ENCODE measurements at places on chromosomes 16 and 17.

GRCh38 chr17:74770498-74771318 lies 5.4 kb downstream of the NAT9 start:
- DNase-seq: no peak

DNA sequence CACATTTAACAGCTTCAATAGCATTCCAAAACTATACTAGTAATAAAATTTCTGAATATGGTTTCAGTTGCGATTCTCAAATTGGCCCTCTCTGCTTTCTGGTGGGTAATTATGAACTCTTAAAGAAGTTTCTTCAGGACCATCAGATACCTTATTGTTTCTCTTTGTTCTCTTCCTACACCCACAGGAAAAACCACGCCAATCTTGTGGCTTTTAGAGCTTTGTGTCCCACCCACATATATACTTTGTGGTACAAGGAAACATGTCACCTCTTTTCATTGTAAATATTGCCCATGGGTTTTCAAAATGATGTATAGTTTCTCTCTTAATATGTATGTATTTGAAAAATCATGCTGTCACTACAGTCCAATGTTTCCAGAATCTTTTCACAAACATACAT lies 12.1 kb downstream of the ABCA9 start:
- no peak for DNase-seq

DNA sequence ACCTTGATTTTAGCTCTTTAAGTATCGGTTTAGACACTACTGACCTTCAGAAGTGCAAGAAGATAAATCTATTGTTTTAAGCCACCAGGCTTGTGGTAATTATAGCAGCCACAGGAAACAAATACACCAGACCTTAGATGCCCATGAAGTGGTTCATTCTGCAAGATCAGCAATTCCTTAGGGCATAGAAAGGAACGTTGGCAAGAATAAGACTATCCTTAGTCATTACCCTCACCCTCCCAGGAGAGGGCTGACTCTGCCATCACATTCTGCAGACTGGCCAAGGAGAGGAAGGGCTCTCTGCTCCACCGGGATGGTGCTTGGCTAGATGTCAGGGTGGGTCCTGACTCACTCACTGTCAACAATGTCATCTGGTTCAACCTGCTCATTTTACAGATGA lies 14.1 kb upstream of the NDEL1 start:
- no peak for DNase-seq

DNA sequence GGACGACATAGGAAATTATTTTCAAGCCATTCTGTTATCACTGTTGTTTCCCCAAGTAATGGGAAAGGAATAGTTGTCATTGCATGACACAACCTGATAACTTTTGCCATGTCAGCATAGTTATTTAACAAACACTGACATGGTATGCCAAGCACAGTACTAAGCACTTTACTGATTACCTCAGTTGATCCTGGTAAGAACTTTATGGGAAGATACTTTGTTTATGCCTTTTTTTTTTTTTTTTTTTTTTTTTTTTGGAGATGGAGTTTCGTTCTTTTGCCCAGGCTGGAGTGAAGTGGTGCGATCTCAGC lies 15.7 kb upstream of the PNPO start:
- DNase-seq: no peak

GRCh38 chr16:85006639-85007038 lies 4.7 kb downstream of the ZDHHC7 start:
- no peak for DNase-seq

DNA sequence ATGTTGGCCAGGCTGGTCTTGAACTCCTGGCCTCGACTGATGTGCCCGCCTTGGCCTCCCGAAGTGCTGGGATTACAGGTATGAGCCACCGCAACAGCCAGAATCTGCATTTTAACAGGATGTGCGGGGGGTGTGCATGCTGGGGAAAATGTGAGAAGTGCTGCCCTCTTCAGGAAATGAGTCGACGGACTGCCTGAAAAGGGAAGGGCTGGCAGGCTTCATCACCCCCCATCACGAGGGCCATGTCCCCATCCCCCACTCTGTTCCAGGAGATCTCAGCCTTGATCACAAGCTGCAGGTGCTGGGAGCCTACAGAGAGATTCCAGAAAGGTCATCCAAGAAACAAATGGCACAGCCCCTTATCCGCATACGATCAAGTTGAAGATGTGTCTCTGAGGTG lies 195.3 kb upstream of the RPL38 start:
- peak; percentile 40 for DNase-seq

GRCh38 chr17:45334231-45334630 lies 17.4 kb upstream of the MAP3K14 start:
- no peak for DNase-seq

DNA sequence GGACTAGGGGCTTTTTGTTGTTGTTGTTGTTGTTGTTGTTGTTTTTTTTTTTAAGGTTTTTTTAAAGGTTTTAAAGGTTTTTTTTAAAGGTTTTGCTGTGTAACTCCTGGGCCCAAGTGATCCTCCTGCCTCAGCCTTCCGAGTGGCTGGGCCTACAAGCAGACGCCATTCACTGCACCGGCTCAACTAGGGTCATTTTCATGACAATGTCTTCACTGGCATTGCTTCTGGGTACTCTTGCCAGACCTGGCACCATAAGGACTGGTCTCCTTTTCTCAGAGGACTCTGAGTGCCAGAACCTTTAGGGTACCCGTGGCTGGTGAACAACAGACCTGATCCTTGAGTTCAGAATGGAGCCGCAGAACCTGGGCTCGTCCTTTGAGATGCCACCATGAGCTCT lies 20.4 kb downstream of the POLR3E start:
- DNase-seq: no peak

DNA sequence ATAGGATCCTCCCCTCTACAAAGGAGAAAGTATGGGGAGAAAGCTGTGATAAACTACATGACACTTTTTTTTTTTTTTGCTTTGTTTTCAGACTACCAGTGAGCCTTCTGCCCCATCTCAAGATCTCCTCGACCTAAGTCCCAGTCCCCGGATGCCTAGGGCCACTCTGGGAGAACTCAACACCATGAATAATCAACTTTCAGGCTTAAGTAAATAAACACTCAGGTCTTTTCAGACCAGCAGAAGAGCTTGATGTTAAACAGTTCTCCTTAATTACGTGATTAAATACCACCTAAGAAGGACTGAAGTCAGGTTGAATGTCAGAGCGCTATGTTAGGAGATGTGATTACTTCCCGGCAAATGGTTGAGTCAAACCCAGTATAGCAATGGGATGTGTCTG lies 31.4 kb downstream of the COX11 start:
- no peak for DNase-seq

DNA sequence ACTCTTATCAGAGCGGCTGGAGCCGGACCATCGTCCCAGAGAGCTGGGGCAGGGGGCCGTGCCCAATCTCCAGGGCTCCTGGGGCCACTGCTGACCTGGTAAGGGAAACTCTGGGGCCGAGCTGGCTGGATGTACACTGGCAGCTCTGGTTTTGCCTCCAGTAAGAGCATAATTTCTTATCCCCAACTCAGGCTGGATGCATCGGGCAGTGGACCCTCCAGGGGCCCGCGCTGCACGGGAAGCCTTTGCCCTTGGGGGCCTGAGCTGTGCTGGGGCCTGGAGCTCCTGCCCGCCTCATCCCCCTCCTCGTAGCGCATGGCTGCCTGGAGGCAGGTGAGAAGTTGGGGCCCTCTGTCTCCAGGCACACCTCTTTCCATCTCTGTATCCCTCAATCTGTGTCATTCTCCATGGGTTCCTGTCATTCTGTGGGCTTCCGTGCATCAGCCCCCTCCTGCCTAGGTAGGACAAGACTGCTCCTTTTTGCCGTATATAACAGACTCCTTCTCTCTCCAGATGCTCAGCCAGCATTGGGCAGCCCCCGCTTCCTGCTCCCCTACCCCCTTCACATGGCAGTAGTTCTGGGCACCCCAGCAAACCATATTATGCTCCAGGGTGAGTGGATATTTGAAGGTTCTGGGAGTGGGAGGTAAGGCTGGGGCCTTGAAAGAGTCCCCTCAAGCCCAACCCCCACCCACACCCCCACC lies 9.4 kb upstream of the TMEM88 start:
- DNase-seq: no peak

- peak; percentile 84 for DNase-seq
Observed at GRCh38 chr16:54286366-54287130, at the start of gene IRX3. Gene IRX3, minus strand, starts transcription at chr16:54286787. Its CDS starts 737 bp downstream, at chr16:54286050.

DNA sequence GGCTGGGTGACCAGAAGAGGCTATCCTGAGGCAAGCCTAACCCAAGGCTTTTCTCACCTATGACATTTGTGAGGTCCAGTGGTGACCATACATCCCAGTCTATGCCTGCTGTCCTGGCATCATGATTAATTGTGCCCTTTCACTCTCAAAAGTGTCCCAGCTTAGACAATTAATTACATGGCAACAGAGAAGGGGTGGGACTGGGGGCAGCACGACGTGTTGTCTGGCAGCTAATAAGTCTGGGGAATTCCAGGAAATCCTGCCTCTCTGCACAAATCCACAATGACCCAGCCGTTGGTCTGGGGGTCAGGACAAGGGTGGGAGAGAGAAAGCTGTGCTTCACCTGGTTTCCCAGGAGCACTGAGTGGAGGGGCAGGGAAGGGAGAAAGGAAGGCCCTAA lies 14.0 kb upstream of the MTMR4 start:
- no peak for DNase-seq

DNA sequence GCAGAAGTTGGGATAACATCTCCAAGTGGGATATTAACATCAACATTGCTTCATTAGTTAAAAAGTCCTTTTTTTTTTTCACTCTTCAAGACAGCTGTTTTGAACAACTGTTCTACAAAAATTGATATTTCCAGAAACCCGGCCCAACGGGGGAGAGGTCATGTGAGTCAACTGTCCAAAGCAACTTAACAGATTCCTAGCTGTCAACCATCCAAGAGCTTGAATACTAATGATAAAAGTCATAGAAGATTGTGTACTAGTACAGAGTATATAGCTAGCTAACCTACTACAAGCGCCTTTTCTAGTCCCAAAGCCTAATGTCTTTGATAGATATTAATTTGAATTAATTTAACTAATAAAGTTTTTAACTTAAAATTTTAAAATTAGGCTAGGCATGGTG lies 172.0 kb downstream of the CYB561 start:
- no peak for DNase-seq

DNA sequence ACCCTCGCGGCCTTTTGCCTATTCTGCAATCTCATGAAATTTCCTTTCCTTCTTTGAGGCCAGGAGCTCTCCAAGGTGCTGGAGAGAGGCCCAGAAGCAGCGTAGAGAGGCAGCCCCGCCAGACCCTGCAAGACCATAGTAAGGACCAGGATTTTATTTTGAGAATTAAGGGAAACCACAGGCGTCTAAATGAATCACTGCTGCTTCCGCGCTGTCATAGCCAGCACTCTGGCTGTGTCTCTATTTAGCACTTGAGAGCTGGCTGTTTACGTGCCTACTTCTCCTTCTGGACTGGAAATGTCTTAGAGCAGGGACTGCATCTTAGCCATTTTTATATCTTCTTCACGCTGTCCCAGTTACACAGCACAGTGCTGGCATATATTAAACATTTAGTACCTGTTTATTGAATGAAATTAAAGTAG lies 37.6 kb upstream of the PIRT start:
- DNase-seq: peak; percentile 2

DNA sequence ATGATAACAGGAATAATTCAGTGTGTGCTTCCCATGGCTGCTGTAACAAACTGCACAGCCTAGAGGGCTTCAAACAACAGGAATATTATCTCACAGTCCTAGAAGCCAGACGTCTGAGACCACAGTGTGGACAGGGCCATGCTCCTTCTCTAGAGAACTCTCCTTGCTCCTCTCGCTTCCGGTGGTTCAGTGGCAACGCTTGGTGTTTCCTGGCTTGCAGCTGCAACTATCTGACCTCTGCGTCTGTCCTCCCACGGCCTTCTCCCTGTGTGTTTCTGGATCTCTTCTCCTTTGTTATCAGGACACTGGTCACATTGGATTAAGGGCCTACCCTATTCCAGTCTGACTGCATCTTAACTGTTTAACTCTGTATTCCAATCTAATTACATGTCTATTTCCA lies 414.3 kb downstream of the MAF start:
- DNase-seq: no peak

GRCh38 chr17:386141-386876 lies 33.7 kb upstream of the RPH3AL start:
- no peak for DNase-seq

DNA sequence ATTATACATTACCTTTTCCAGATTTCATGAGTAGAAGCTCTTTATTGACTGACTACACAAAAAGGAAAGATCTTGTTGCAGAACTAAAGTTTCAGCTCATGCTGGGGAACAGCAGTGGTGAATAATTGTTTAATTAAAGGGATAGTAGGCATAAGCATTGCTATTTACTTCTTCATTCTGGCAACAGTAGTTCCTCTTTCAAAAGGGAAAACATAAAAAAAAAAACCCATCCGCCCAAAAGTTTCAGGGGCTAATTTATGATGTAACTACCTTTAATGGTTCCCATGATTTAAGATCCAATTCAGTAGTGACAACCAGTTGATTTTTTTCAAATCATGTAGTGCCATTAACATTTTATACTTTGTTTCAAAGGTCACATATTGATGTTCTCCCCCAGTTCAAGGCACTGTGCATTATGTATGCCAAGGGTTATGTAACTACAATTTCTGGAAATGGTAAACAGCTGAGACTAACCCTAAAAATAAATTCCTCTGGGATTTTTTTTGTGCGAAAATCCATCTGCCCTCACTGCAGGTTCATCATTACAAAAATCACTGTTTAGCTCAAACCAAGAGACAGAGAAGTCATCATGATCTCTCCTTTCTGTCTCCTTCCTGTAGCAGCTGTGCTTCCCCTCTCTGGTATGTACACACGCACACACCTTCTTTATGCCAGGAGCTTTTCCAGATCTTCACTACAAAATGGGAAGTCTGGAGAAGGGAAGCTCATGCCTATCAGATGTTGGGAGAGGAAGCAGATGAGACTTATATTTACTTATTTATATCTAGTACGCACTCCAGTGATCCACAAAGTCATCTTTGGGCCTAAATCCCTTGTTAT lies 2.2 kb upstream of the PHLPP2 start:
- DNase-seq: no peak

- DNase-seq: no peak
Observed at GRCh38 chr17:35460354-35460851, 11.8 kb upstream of the SLFN13 start.

- peak; percentile 81 for DNase-seq
Observed at GRCh38 chr17:15180121-15180561, 85.0 kb downstream of the PMP22 start.

GRCh38 chr17:48961516-48962233 lies 6.7 kb downstream of the GIP start:
- DNase-seq: peak; percentile 35

DNA sequence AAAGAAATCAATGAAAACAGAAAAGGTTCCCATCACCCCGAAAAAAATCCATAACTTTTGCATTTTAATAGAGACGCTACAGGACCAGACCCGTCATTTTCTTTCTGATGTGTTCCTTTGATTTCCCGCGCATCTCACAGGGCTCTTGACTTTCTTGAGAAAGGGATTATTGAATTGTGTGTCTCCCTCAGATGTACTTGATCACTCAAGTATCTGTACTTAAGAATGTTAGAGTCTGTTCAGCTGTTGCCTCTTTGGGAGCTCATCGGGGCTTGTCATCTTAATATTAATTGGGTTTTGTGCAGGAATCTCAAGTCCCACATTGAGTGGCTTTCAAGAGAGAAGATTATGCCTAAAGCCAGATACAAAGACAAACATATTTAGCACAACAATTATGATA lies 606.4 kb upstream of the SALL1 start:
- no peak for DNase-seq

GRCh38 chr17:9227819-9228407 lies 206.6 kb downstream of the NTN1 start:
- DNase-seq: no peak

Data from NT2/D1 (cell line).